ENCODE measurements at places on chromosomes 11 and 22.

- peak; percentile 90 for DNase-seq
These were observed 630 bp downstream of the UBASH3B start for GRCh38 chr11:122656073-122656630.

DNA sequence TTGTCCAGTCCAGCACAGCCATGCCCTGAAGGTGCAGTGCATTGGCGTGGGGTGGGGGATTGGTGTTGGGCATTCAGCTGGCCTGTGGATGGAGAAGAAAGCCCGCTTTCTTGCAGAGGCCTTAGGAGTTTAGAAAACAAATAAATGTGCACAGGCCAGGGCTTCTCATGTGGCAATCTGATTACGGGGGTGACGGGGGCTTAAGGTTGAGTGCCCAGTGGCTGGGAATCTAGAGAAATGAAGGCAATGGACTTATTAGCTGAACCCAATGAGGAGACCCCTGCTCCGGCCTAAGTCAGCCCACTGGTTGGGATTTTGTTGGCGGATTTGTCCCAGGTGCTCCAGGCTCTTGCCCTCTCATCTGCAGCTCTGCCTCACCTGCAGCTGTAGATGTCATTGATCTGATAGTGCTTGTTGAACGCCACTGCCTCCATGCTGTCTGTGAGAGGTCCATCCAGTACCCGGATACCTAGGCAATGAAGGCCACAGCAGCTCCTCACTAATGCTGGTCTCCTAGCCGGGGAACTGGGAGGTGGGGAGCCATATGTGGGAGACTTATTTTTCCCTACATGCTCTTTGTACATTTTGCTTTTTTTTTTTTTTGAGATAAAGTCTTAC is 6.2 kb downstream of the PCSK7 start:
- no peak for DNase-seq

- DNase-seq: peak; percentile 36
These were observed 950 bp downstream of the FERMT3 start for GRCh38 chr11:64207256-64208085.

GRCh38 chr11:65808744-65809341 is 22.0 kb downstream of the OVOL1 start:
- no peak for DNase-seq

DNA sequence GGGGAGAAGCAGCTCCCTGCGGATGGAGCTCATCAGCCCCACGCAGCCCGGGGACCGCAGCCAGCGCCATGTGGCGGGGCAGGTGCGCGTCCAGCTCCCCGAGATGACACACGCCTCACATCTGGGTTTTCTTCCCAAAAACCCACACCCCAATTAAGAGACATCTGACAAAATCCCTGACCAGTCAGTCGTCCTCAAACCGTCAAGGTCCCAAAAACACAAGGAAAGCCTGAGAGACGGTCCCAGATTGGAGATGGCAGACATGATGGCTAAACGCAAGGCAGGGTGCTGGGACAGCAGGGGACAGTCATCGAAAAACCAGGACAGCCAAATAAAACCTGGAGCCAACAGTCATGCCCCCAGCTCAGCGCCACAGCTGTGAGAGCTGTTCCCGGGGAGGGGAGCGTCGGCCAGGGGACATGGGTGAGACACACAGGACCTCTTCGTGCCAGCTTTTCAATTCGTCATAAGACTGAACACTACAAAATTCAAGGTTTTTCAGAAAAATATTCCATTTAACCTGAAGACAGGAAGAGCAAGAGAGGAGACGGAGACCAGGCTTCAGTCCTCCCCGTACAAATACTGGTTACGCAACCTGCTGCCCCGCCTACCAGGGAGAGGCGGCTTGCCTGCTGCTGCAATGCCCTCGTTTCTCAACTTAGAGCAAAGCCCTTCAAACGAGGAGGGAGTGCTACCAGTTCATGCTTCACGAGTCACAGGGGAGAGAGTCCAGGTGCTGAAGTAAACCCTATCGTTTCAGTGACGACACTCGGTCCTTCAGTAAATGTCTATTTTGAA is 10.5 kb downstream of the TOLLIP start:
- DNase-seq: no peak
